ENCODE measurements at places on chromosomes 2 and 18. TPM values are rescaled to one million over a fixed set of nuclear protein-coding genes. Genes with fewer than 3 reads are reported as not detected.

GRCh38 chr2:235746257-235746934 is 252.6 kb downstream of the AGAP1 start:
- H3K4me3 ChIP-seq, result no peak overlapping the region
- DNase-seq, result peak; percentile 62
- peaks cover 11% of the 10 kb centered on the region for H3K4me1 ChIP-seq
- peaks cover 9% of the 10 kb centered on the region for H3K36me3 ChIP-seq

Gene CHRND
- total RNA-seq, result not detected

- H3K27me3 ChIP-seq, result no peaks in the 10 kb centered on the region
- peaks cover 15% of the 10 kb centered on the region for H3K4me1 ChIP-seq
- no peaks in the 10 kb centered on the region for H3K36me3 ChIP-seq
- no peak overlapping the region for H3K27ac ChIP-seq
- DNase-seq, result no peak
- peak overlapping the region; percentile 67 for H3K4me3 ChIP-seq
Measured at GRCh38 chr18:34977838-34978532, 63.2 kb upstream of the MAPRE2 start.

GRCh38 chr2:101930019-101930418 is 61.7 kb upstream of the IL1R2 start:
- no peaks in the 10 kb centered on the region for H3K4me1 ChIP-seq
- H3K27me3 ChIP-seq, result no peaks in the 10 kb centered on the region
- no peaks in the 10 kb centered on the region for H3K36me3 ChIP-seq

- DNase-seq, result no peak
- H3K4me1 ChIP-seq, result peaks cover 11% of the 10 kb centered on the region
- H3K27ac ChIP-seq, result no peak overlapping the region
Measured at GRCh38 chr18:74139888-74140287, 7.7 kb downstream of the FBXO15 start.

Gene UGT1A9
- total RNA-seq, result not detected

Gene ABHD1
- not detected for total RNA-seq

Gene CYBRD1
- total RNA-seq, result 14.9 TPM

Gene ZNF521
- 0.10 TPM for total RNA-seq

- H3K27me3 ChIP-seq, result no peaks in the 10 kb centered on the region
- DNase-seq, result no peak
- no peaks in the 10 kb centered on the region for H3K4me1 ChIP-seq
- no peak overlapping the region for H3K4me3 ChIP-seq
- no peaks in the 10 kb centered on the region for H3K36me3 ChIP-seq
- H3K27ac ChIP-seq, result no peak overlapping the region
Measured at GRCh38 chr18:55786651-55787272, 198.8 kb upstream of the TCF4 start.

- no peak overlapping the region for H3K27ac ChIP-seq
- no peak for DNase-seq
- H3K4me3 ChIP-seq, result no peak overlapping the region
- no peaks in the 10 kb centered on the region for H3K36me3 ChIP-seq
Measured at GRCh38 chr2:143840601-143841000, 679.3 kb downstream of the ZEB2 start.

DNA sequence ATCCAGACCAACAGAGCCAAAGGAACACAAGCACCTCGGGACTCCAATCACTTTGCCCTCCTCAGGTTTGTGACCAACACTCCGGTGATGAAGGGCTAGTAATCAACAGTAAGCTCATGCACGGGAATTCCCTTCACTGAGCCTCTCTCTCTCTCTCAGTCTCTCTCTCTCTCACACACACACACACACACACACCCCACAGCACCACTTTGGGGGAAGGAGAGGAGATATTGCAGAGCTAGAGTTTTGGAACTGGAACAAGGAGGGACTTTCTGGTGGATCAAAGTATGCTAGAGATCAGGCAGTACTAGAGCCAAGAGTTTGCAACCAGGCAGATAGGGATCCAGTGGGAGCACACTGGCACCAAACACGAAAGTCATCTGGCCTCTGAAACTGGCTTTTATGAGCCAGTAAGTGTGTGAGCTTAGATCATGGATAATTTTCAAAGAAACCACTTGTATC is 98.7 kb downstream of the ANKRD44 start:
- H3K4me3 ChIP-seq, result no peak overlapping the region
- no peak for DNase-seq
- no peaks in the 10 kb centered on the region for H3K27me3 ChIP-seq
- H3K36me3 ChIP-seq, result no peaks in the 10 kb centered on the region

Gene TLX2
- not detected for total RNA-seq

DNA sequence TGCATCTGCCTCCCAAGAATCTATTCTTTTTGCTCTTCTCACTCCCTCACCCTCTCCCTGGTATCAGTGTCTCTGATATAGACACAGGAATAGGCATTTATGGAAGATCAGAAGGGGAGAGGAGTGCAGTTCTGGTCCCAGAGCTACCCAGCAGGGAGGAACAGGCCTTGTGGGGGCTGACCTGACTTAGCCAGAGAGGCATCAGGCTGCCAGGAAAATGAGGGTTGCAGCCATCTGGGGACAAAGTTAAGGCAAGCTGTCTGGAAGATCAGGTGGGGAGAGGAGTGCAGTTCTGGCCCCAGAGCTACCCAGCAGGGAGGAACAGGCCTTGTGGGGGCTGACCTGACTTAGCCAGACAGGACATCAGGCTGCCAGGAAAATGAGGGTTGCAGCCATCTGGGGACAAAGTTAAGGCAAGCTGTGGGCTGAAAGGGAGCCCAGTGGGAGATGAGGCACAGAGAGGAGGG is 69.9 kb upstream of the HK2 start:
- no peak for DNase-seq
- no peak overlapping the region for H3K27ac ChIP-seq
- H3K27me3 ChIP-seq, result no peaks in the 10 kb centered on the region
- H3K36me3 ChIP-seq, result no peaks in the 10 kb centered on the region
- no peaks in the 10 kb centered on the region for H3K4me1 ChIP-seq
- H3K4me3 ChIP-seq, result no peak overlapping the region

- no peak overlapping the region for H3K4me3 ChIP-seq
- no peak overlapping the region for H3K27ac ChIP-seq
- H3K4me1 ChIP-seq, result no peaks in the 10 kb centered on the region
- peak; percentile 43 for DNase-seq
- H3K36me3 ChIP-seq, result no peaks in the 10 kb centered on the region
Measured at GRCh38 chr2:86372641-86373502, 35.4 kb upstream of the REEP1 start.

Gene HAAO
- not detected for total RNA-seq

DNA sequence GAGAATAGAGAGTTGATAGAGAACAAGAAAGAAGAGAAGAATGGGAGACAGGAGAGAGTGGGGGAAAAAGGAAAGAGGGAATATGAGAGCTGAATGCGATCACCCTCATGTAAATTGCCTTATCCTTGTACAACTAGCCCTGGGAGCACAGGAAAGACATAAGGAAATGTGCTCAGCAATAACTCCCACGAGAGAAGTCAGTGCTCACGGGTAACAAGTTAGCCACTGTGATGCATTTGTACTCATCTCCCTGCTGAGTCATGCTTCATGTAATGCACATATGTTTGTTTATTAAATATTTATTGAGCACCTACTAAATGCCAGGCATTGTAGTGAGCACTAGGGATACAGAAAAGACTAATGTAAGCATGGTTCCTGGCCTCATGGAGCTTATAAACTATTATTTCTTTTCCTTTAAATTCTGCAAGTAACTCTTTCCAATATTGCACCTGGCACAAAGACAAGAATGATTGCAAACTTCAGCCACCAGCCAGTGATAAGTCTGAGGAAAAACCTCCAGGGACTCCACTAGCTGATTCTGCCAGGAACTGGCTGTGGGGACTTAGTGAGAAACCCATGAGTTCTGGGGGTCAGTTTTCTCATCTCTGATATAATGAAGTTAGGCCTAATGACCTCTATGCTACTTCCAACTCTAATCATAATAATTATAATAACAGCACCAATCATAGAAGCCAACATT is 124.1 kb downstream of the LNPK start:
- no peaks in the 10 kb centered on the region for H3K27me3 ChIP-seq
- H3K27ac ChIP-seq, result no peak overlapping the region
- no peaks in the 10 kb centered on the region for H3K36me3 ChIP-seq
- no peak for DNase-seq
- no peaks in the 10 kb centered on the region for H3K4me1 ChIP-seq
- no peak overlapping the region for H3K4me3 ChIP-seq

Gene RTP5
- not detected for total RNA-seq

- no peak for DNase-seq
- H3K27me3 ChIP-seq, result no peaks in the 10 kb centered on the region
- no peaks in the 10 kb centered on the region for H3K36me3 ChIP-seq
- no peak overlapping the region for H3K27ac ChIP-seq
Measured at GRCh38 chr2:190250421-190250820, 69.2 kb downstream of the HIBCH start.

Gene SH3BP4
- 32.9 TPM for total RNA-seq

- no peaks in the 10 kb centered on the region for H3K36me3 ChIP-seq
- no peak for DNase-seq
- H3K27ac ChIP-seq, result no peak overlapping the region
- H3K27me3 ChIP-seq, result peaks cover 38% of the 10 kb centered on the region
- H3K4me1 ChIP-seq, result no peaks in the 10 kb centered on the region
- H3K4me3 ChIP-seq, result no peak overlapping the region
Measured at GRCh38 chr2:109229094-109229675, 100.2 kb downstream of the SH3RF3 start.

Measured in HCT116 (cell line).